Colonic mucosa (tissue), 4 donors: ENCODE measurements at places on chromosomes 7 and 10. TPM values are rescaled to one million over a fixed set of nuclear protein-coding genes. Genes with fewer than 3 reads are reported as not detected.

The HOXA10 gene
- 25.4 TPM for total RNA-seq

The CFAP58 gene
- total RNA-seq: not detected

The NME8 gene
- not detected for total RNA-seq

The NEURL1 gene
- total RNA-seq: 46.1 TPM

The BHLHA15 gene
- total RNA-seq: 0.67 TPM

The SLC26A4 gene
- 0.59 TPM for total RNA-seq

The ZNF727 gene
- 1.2 TPM for total RNA-seq

The EIF5AL1 gene
- 1.6 TPM for total RNA-seq

The OR2A1 gene
- not detected for total RNA-seq

DNA sequence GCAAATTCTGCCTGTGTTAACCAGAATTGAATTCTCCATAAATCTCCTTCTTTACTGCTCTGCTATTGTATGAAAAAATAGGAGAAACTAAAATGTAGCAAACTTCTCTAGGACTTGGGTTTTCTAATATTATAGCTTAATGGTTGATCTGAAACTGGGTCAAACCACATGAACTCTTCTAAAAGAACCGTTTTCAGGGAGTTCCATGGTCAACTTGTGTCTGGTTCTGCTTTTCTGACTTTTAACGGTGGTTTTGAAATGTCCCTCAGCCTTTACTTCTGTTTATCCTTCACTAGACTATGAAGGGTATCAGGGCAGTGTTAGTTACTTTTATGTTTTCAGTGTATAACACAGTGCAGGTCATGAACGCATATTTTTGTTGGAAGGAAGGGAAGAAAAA is 242.2 kb downstream of the TSPAN12 start:
- DNase-seq: no peak

GRCh38 chr10:11612021-11613001 is 861 bp upstream of the USP6NL start:
- peak; percentile 25 for DNase-seq

DNA sequence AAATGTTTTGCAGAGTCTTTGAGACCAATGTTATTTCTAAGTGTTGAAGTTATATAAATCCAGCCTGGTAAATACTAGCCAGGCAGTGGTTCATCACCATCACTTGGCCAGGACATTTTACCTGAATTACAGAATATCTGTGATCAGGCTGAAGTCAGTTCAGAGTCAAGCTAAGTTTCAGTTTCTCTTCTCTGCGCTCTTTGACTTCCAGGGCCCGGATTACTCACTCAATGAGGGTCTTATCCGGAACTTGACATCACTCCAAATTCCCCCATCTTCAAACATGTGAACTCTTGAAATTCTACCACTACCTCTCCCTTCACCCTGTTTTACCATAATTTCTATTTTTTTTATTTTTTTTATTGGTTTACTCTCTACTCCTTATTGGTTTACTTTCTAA is 36.6 kb upstream of the CCAR1 start:
- no peak for DNase-seq

GRCh38 chr10:117364110-117364960 is 10.9 kb downstream of the PDZD8 start:
- no peak for DNase-seq

GRCh38 chr7:51058764-51059163 is 257.8 kb downstream of the COBL start:
- no peak for DNase-seq

GRCh38 chr7:51304729-51305128 is 11.9 kb downstream of the COBL start:
- DNase-seq: peak; percentile 7

GRCh38 chr10:113987805-113988204 is 55.9 kb upstream of the ADRB1 start:
- no peak for DNase-seq

GRCh38 chr10:17101257-17101909 is 28.2 kb downstream of the CUBN start:
- no peak for DNase-seq

GRCh38 chr7:100516135-100516812 is 22.7 kb upstream of the AGFG2 start:
- DNase-seq: no peak

DNA sequence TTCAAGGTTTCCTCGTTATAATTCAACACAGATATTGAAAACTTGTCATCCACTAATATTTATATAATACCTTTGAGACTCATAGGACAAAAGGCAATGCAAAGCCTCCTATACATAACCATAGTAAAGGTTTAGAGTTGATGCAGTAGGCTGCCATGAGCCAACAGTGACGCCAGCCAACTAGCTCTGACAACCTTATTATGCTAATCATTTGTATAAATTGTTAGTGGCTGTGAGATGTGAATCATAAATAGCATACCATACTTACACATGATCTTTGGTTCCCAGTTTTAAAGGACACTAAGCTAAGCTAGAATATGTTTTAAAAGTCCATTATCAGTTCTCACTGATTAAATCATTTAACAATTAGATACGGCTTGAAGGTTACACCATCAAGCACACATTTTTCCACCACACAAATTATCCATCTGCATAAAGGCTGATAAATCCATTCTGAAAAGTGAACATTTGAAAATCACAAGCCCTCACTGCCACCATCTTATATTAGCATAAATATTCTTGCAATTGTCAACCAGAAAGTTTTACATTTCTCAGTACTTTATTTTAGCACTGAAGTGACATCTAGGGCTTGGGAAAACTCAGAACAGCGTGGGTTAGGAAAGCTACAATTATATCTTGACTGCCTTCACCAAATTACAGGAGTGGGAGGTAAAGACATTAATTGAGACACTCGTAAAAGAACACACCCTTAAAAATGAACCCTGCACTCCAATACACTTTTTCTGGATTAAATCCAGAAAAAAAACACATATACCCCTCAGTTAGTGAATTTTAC is 30.7 kb downstream of the COA1 start:
- DNase-seq: no peak

DNA sequence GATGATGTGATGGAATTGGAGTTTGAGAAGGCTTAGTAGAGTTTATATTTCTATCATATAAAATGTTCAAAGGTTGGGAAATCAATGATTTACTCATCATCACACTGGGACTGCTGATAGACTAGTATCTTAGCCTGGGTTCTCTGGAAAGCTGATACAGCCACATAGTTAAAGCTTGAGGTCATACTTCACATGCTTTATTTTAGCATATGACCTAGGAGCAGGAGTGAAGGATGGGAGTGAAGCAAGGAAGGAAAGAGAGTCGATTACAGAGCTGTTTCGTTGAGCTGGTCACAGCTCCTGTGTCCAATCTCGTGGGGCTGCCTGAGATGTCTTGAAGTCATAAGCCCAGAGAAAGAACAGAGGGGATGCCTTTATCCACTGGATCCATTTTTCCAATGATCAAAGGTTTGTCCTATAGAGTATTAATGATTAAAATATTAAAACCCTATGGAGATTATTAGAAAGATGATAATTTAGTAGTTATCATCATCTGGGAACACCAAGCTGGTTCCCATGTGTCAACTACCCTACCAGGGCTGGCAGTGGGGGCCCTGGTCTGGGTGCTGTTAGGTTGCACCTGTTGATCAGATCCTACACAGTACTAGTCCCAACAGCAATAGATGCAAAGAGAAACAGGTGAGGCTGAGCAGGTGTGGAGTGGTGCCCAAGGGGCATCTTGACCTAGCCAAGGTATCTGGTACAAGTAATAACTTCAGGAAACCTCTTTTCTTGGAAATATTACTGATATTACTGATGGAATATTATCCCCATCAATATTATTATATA is 77.8 kb downstream of the BAMBI start:
- DNase-seq: no peak

DNA sequence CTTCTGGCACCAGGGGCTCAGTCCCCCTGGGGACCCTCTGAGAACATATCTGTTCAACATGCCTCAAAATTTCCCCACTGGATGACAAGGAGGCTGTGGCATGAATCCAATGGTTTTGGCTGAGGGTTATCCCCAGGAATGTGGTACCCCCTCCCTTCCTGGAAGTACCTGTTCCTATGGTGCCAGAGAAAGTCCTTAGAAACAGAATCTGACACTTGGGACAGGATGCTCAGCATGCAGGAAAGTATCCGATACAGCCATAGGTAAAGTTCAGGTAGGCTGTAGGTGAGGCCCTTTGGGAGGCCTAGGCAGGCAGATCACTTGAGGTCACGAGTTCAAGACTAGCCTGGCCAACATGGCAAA is 42.7 kb upstream of the A1CF start:
- no peak for DNase-seq

- DNase-seq: no peak
Measured at GRCh38 chr7:44167920-44168319, 21.3 kb downstream of the GCK start.

- DNase-seq: peak; percentile 25
Measured at GRCh38 chr7:23211589-23211988, 29.7 kb downstream of the NUP42 start.

DNA sequence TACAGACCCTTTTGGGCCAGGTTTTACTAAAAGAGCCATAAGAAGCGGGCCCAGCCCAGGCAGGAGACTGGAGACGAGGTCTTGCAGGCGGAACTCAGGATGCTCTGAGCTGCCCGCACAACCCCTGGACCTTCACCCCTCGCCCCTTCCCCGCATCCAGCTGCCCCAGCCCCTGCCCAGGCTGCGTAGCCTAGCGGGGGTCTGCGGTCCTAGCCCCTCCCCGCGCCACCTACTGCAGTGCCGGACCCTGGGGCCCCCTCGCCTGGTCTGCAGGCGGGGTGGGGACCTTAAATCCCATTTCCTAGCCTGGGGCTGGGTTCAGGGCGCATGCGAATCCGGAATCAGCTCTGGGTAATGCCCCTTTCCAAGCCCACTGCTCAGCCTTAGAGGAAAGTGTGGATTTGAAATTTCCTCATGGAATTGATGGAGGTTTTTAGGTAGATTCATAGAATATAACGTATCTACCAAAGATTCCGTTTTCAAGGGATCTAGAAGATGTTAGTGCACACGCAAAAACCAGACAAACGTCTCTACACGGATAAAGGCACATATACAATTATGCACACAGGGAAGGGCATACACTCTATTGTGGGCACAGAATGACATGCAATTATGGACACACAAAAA is 546 bp upstream of the HOXA3 start:
- DNase-seq: peak; percentile 30

- peak; percentile 47 for DNase-seq
Measured at GRCh38 chr10:5945561-5946418, 31.6 kb downstream of the IL15RA start.

GRCh38 chr7:25562673-25563182 is 334.4 kb upstream of the NPVF start:
- DNase-seq: no peak

- DNase-seq: no peak
Measured at GRCh38 chr10:70832852-70833528, 17.2 kb downstream of the SGPL1 start.

GRCh38 chr7:5363729-5364128 is 59.9 kb downstream of the TNRC18 start:
- no peak for DNase-seq

DNA sequence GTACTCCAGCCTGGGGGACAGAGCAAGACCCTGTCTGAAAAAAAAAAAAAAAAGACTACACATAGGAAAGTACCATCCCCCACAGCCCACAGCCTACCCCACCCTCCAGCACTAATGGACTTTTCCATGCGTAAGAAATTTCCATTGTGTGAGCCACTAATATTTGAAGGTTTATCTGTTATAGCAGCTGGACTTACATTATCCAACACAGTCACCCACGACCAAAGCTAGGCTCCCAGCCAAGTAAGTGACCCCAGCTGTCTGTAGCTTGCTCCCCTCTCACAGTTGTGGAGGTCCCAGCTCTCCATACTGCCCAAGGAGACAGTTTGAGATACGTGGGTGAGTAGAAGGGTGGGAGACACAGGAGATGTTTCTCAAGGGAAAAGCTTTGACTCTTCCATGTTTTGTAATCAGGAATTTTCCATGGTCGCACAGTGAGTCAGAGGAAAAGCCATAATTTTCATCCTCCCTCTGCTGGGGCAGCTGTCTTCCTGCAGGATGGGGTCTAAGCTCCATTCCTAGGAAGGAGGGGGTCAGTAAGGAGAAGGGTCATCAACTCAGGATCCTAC is 57.4 kb downstream of the CAV1 start:
- no peak for DNase-seq

DNA sequence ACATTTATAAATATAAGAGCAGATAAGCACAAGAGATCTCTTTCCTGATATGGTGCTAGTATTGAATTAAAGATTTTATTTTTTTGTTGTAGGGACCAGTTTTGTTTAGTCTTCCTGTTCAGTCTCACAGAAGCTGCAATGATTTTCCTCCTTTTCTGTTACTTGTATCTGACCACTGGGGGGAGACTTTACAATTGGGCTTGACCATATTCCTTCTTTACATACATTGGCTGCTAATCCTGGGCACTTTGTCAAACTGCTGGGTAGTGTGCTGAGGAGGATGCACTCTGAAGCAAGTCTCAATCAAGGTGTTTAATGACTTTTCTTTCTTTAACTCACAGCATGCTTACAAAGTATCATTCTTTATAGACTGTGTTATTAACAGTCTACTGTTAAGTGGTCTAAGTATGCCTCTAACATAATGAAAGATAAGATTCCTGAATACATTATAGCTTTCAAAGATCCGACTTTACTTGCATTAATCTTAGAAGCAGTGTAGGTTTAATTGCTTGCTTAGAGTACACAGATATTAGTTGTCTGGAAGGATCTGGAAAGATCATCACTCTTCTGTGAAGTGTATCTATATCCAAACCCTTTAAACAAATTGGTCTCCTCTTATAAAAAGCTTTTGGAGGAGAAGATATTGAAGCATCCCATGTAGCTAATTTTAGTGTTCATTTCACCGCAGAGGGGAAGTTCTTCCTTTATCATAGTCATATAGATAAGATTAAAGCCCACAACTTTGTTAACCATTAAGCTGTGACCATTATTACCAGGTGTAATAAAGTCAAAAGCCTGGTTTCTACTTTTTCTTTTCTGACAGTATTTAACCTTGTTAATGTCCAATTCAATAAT is 3.1 kb downstream of the PALS2 start:
- DNase-seq: peak; percentile 34

DNA sequence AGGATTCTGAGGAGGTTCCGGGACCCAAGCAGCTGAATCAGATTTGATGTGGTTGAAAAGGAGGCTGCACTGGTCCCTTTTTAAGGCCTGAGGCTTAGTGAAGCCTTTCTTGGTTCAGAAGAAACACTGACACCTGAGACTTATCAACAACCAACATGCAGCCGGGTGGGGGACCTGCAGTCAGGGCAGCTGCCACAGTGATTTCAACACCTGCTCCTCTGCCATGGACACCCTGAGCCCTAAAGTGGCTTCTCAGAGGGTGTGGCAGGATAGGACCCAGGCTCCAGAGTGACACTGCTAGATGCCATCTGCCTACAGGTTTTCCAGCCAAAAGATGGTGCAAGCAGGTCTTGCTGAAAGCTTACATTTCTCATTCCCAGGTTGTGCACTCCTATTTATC is 99.3 kb downstream of the COL13A1 start:
- DNase-seq: no peak

GRCh38 chr7:26275213-26275612 is 16.4 kb upstream of the SNX10 start:
- DNase-seq: no peak
